ENCODE measurements at places on chromosomes 2 and 18.

- DNase-seq: no peak
These were observed 22.7 kb upstream of the PKDCC start for GRCh38 chr2:42025151-42025582.

GRCh38 chr2:30695749-30696148 lies 111.5 kb downstream of the CAPN13 start:
- DNase-seq: no peak

GRCh38 chr2:143204062-143204461 lies 74.8 kb downstream of the ARHGAP15 start:
- no peak for DNase-seq

DNA sequence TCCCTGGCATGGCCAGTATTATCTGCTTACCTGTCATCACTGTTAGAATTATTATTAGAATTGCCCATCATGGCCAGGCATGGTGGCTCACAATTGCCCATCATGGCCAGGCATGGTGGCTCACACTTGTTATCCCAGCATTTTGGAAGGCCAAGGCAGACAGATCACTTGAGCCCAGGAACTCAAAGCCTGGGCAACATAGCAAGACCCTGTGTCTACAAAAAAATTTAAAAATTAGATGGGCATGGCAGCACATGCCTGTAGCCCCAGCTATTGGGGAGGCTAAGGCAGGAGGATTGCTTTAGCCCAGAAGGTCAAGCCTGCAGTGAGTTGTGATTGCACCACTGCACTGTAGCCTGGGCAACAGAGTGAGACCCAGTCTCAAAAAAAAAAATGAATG lies 27.4 kb upstream of the ID2 start:
- DNase-seq: no peak

- peak; percentile 10 for DNase-seq
These were observed 155.9 kb downstream of the ESCO1 start for GRCh38 chr18:21444465-21445212.

Measured in T1000 (cell line).